ENCODE measurements at places on chromosomes 3 and 15.

DNA sequence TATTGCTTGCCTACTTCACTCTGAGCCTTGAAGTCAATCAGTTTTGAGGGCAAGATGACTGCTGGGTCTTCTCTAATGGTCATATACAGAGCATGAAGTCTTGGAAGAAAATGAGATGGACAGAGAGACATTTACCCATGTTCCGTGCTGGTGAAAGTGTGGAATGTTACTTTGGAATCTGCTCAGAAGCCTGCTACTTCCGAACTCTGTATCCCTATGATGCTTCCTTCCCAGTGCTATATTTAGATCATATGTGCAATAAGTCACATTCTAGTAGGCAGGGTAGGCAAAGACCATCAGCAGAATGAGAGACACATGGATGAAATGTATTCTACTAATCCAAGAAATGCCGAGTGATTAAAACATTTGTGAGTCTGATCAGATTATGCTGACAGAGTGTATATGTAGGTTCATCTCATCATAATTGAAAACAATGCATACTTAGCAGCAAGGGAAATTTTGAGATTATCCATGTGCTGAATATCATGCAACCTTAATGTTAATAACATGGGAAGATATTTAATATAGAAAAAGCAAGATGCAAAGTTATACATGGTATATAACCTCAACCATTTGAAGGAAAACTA is 60.5 kb downstream of the RAB7A start:
- no peak for DNase-seq

DNA sequence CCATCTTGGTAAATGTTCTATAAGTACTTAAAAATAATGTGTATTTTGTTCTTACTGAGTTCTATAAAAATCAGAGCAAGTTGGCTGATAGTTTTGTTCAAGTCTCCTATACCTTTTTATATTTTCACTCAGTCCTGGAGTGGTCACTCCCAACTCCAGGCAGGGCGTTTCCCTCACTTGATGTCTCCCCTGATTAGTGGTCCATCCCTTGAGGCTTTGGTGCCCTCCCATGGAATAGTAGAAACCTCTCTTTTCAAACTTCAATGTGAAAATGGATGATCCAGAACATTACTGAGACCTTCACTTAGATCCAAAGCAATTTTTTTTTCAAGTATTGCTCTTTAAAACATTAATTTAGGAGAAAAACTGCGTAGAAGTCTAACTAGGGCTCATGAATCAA is 25.0 kb upstream of the SCN10A start:
- DNase-seq, result peak; percentile 27

- DNase-seq, result no peak
Measured at GRCh38 chr3:10918011-10918410, 74.5 kb upstream of the SLC6A1 start.

DNA sequence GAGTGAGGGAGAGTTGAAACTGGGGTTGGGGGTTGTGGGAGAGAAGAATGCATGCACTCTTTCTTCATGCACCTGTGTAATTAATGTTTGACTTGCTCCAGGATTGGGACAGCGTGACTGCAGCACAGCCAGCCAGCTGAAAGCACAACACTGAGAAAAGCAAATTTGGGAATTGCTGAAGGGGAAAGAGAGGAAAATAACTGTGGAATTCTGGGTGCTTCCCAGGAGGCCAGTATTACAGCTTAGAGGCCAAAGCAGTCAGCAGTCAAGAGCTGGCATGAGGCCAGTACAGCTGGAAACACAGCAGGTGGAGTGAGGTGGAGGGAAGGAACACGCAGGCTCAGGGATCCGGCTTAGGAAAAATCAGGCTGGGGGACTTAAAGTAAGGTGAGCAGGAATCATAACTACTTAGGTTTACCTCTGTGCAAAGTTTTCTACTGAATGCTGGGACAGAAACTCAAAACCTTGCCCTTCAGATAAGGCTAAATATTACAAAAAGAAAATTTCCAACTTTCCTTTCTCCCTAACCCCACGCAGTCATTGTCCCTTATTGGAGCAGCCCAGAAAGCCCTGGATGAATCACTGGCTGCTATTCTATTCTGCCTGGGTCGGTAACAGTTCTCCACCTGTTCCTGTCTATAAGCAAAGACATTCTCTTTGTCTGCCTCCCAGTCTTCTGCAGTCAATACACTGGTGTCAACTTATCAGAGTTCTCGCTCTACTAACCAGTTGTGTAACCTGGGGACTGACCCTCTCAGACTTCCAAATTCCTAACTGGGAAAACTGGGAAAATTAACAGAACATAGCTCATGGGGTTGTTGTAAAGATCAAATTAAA is 167.2 kb downstream of the MAGI1 start:
- no peak for DNase-seq

DNA sequence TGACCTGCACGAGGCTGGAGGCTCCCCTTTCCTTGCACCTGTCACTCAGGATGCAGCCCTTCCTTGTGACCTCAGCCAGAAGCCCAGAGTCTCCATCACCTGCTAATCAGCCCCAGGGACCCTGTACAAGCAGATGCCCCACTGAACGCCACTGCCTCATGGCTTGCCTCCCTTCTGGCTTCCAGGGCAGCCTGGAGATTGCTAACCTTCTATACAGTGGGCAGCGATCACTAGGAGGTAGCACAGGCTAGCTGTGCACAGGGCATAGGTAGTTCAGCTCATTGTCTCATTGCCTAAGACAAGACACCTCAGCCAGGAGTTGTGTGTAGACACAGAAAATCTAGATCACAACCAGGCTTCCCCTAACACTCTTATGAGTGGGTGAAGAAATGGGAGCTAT is 49.3 kb downstream of the SSUH2 start:
- DNase-seq, result no peak
